ENCODE measurements at places on chromosomes 3 and 15.

DNA sequence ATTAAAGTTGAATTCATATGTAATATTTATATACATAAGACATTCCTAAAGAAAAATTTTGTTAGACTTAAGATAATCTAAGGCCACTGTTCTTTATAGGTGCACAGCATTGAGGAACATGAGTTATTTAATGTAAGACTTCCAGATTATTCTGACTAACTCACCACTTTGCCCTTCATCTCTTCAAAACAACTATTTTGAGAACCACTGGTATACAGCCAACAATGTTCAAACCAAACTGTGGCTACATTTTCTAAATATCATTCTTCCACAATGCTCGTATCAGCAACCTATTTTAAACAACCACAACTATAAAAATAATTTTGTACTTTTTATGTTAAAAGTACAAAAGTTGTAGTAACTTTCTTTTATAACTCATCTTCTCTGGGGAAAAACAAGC lies 199.8 kb upstream of the ALCAM start:
- DNase-seq: no peak

- DNase-seq: no peak
Measured at GRCh38 chr3:177465257-177465642, 268.0 kb upstream of the TBL1XR1 start.

DNA sequence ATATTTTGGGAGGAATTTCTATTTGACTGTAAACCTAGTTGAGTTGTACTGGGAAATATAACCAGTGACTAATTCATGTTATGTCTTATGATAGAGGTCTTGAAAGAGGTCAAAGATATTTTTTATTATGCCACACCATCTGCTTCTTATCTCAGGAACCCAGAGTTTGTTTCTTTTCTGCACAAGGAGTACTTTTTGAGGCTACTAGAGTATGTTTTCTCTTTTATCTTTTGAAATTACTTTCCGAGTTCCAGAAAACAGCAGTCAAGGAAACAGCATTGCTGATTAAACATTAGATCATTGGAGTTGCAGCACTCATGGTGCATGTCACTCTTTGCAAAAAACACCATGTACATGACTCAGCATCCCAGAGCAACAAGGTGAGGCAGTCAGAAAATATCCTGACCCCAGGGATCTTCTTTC lies 645.8 kb upstream of the NR2F2 start:
- DNase-seq: peak; percentile 11

- no peak for DNase-seq
Measured at GRCh38 chr3:195549931-195550519, 6.9 kb upstream of the PPP1R2 start.

GRCh38 chr3:33030802-33031201 lies 66.1 kb downstream of the GLB1 start:
- no peak for DNase-seq

GRCh38 chr3:110576960-110577359 lies 494.7 kb upstream of the NECTIN3 start:
- no peak for DNase-seq

DNA sequence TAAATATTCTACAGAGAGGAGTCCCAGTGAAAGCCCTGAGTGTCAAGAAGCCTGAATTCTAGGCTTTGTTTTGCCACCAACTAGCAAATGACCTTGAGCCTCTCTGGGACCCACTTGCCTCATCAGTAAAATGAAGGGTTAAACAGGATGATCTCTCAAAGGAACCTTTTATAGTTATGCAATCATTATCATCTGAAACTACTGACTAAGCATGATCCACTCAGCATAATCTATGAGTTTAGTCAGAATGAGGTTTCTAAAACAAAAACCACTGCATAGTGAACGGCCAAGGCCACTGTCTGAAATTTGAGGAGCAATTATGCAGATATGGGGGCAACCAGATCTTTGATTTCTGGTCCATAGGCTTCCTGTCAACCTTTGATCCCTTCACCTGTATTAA lies 319.0 kb downstream of the MECOM start:
- no peak for DNase-seq

DNA sequence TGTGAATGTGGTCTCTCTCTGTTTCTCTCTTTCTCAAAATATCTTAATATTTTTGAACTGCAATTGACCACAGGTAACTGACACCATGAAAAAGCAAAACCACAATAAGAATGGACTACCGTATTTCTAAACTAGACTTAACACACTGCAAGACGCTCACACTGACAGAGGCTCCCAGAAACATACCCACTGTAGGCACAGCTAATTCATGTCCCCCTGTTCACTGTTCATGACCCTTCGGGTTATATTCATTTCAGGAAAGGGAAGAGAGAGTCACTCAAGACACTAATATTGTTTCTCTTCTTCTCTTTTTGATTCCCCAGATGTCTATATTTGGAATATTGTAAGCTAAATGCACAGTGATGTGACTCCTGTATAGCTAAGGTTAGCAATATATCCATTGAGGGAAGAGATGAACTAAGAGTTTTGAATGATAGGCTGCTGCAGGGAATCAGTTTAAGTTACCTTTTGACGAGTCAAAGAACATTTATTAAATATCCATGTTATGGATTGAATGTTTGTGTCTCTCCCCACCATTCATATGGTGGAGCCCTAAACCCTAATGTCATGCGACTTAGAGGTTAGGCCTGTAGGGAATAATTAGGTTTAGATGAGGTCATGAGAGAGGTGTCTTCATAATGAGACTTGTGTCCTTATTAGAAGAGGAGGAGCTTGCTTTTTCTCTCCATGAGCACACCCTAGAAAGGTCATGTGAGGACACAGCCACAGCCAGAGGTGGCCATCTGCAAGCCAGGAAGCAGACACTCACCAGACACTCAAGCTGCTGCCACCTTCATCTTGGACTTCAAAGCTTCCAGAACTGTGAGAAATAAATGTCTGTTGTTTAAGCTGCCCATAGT lies 216.6 kb upstream of the GRM7 start:
- peak; percentile 12 for DNase-seq

DNA sequence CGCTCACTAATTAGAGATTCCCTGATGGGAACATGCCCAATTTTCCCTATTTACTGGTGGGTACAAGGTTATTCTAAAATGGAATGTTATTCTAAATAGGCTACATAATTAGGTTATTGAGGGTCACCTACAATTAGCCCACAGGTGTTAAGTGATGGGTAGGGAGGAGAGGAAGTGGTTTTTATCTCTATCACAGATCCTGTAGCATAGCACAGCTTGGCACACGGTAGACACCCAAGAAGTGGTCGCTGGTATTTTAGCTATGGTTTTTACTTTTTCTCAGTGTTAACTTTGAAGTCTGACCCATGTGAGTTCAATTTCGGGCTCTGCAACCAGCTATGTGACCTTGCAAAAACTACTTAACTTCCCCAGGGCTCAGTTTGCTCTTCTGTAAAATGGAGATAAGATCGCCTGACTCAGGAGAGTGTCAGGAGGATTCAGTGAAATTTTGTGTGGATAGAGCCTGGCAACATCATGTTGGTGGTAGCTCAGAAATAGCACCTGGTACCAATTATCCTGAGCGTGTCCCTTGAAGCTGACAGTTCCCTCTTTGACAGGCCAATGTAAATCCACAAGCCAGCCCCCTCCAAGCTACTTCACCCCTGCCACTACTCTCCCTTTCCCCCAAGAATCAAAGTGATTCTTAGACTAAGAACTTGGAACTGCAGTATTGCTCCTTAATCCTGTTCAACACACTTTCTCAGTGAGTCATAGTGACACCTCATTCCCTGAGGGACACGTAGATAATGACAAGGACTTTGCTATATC lies 8.7 kb upstream of the LMCD1 start:
- no peak for DNase-seq

DNA sequence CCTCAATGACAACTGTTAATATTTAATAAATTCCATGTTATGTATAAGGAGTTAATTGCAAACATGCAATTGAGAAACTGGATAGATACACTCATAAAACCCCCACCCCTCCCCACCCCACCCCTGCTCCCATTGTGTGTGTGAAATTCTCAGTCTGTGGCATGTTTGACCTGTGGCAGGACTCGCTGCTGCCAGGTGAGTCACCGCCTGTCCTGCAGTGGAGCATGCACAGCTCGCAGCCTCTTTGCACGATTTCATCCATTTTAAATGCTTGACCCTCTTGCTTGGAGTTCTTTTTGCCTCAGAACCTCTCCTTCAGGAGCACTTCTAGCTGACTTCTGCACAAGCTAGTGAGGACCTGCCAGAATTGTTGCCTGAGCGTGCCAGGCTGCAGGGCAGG lies 5.3 kb upstream of the APEH start:
- no peak for DNase-seq

- no peak for DNase-seq
Measured at GRCh38 chr15:36897834-36898233, 202.5 kb downstream of the MEIS2 start.

DNA sequence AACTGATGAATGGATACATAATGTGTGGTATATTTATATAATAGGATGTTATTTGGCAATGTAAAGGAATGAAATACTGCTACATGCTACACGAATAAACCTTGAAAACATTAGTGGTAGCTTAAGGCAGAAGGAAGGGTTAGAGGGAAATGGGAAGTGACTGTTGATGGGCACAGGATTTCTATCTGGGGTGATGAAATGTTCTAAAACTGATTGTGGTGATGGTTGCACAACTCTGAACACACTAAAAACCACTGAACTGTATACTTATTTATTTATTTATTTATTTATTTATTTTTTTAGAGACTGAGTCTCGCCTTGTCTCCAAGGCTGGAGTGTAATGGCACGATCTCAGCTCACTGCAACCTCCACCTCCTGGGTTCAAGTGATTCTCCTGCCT lies 24.8 kb upstream of the SHISA5 start:
- no peak for DNase-seq

DNA sequence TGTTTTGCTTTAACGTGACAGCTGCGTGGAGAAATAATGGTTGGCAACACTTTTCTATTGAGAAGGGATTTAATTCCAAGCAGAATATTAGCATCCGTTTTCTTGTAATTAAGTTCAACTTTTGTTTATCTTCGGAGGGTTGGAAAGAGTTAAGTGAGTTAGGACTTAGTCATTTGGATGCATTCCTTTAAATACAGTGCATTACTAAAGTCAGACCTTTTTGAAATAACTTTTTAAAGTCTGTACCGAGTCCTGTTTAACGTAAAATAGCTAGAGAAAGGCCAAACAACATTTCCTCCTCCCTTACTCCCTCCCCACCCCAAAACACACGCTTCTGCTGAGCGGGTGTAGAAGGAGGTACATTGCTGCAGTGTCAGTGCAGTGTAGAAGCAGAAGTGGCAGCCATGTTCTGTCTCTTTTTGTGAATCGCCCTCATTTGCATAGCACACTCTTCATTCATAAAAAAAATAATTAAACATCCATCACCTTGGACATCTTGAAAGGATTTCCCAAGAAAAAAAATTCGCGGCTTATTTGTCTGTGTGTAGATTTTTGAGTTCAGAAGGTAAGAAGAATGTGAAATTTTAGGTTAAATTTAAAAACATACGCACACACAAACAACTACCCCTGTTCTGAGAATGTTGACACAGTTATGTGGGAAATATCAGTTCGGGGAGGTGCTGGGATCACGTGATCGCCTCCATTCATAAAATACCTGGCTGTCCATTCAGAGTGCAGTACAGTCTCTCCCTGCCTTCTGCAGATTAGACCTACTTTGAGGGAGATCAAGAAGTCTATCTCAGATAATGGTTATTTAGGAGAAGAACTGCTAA lies 1.6 kb downstream of the SPRED1 start:
- peak; percentile 43 for DNase-seq

DNA sequence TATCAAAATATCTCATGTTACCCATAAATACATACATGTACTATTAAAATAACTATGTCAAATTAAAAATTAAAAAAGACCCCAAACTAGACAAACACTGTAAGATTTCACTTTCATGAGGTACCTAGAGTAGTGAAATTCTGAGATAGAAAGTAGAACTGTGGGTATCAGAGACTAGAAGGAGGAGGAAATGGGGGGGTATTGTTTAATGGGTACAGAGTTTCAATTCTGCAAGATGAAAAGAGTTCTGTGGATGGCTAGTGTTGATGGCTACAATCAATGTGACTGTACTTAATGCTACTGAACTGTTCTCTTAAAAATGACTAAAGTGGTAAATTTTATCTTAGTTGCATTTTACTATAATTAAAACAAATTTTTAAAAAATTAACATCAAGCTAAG lies 36.6 kb downstream of the RFX7 start:
- DNase-seq: no peak

DNA sequence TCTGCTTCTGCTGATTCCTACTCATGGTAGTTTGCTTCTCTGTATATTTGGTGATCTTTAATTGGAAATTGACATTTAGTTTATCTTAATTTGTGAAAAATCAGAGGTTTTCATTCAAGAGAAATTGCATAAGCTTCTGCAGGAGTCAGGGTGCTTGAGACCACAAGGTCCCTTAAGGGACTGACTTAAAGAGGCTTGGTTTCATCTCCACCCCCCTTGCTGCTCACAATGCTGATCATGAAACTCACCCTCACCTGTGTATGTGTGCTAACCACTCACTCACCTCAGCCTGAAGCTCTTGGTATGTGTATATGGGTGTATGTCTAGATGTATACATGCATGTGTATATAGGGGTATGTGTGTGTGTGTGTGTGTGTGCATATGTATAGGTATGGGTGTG lies 11.4 kb downstream of the PGPEP1L start:
- DNase-seq: no peak

GRCh38 chr3:58158442-58159153 lies 52.2 kb downstream of the DNASE1L3 start:
- DNase-seq: no peak

DNA sequence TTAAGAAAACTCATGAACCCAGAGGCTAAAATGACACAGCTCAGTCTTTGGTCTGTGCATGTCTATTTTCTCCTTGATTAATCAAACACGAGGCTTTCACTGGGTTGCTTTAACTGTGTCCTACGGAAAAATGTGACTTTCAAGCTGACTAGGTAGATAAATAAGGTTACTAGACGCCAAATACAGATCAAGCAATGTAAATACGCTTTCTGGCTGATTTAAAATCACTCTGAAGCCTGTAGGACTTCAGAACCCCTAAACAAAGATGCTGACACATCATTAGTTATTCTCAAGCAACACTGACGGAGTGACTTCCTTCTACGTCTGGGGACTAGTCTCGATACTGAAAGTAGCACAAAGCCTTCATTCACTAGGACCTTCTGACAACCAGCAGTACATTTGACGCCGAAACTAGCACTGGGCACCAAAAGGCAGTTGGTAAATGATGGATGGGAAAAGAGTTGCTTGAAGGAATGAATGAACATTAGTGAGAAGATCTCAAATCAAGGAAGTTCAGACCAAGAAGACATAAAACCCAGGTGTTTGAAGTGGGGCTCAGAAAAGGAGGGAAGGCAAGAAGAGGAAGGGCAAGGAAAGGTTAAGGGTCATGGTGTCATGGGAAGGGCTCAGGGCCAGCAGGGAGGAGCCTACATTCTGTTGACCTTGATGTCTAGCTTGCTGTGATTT lies 67.1 kb upstream of the CDV3 start:
- no peak for DNase-seq
